ENCODE measurements at places on chromosomes 13 and 19.

GRCh38 chr13:21031594-21032275 is 29.7 kb downstream of the LATS2 start:
- no peak for DNase-seq

DNA sequence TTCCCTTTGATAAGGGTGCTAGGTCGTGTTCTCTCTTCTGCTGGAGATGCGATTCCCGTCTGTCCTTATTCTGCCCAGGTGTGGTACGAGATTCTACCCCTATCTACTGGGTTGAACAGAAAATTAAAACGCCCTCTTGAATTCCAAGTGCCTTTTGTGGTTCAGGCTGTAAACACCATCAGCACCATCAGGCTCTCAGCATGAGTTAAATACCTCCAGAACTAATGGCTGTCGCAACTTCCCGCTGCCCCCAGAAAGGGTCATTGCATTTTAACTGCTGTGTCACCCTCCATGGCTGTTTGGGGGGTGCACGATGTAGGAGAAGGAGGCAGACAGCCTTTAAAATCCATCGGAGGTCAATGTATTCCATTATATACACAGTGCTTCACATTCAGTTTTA is 177.4 kb downstream of the OXGR1 start:
- no peak for DNase-seq

DNA sequence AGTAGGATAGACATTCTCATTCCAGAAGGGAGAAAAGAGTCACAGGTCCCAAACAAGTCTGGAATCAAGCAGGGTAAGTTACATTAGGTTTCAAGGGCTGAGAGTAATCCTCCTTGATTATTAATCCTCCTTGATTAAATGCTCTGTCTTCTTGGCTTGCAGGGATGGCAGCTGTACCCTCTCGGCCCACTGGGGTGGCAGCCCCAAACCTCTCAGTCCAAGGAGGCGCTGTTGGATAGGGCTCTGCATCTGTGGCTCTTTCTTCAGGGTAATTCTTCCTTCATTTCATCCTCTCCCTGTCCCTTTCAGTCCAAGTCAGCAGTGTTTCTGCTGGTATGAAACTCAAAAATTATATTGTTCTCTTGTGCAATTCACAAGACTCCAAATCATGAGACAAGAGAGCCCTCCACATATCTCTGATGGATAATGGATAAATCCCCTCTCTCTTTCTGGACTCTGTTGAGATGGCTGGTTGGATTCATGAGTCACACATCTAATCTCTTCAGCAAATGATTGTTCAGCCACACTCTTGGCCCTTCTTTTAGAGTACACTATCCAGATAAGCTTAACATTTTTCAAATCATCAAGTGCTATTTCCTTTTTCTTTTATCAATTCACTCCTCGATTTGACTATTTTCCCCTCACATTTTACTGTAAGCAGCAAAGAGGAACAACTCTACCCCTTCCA is 323.7 kb upstream of the HTR2A start:
- DNase-seq = peak; percentile 94

GRCh38 chr13:105962080-105962479 is 573.4 kb downstream of the EFNB2 start:
- DNase-seq = no peak

GRCh38 chr13:28581451-28581850 is 77.5 kb upstream of the POMP start:
- DNase-seq = no peak

GRCh38 chr13:76019421-76020044 is 383.4 kb downstream of the LMO7 start:
- peak; percentile 45 for DNase-seq

DNA sequence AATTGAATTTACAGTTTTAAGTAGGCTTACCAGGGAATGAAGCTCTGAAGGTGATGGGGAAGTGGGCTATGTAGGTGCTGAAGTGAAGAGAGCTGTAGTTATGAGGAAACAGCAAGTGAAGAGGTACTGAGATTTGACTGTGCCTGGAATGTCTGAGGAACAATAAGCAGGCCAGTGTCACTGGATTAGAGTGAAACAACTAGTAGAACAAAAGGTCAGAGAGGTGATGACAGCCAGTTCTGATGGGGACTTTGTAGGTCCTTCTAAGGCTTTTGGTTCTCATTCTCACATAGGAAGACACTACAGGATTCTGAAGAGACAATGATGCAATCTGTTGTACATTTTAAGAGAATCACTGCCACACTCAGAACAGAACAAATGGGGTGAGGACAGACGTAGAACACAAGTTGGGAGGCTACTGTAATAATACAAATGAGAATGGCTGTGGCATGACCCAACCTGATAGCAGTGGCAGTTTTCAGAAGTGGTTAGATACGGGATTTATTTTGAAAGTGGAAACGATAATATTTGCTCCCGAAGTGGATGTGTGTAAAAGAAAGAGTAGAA is 130.8 kb downstream of the MYCBP2 start:
- DNase-seq = no peak

- peak; percentile 74 for DNase-seq
Measured at GRCh38 chr13:91358387-91358782, 10.9 kb downstream of the MIR17HG start.

Data from NCI-H82 (cell line).